ENCODE measurements at places on chromosomes 11 and 22.

DNA sequence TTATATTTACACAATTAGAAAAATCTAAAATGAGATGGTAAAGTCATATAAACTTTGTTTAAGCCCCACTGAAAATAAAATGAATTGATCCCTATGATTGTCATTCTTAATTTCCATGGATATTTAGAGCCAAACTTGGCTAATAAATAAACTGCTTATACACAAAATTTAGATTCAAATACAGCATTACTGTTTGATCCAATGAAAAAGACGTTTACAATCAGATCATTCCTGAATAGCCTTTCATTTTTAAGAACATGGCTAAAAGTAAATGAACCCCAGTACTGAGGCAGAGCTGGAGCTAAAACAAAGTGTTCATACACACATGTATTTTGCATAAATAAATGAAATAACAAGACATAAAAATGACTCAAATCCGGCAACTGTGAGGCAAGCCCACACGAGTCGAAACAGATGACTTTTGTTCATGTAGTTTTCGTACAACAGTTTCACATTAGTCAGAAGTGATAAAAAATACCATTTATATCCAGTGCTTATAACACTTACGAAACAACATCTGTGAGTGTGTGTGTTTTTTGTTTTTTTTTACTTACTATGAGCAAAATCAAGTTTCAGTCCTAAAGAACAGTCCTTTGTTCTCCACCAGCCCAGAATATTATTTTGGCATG, 386.5 kb downstream of the SOX6 start:
- DNase-seq = no peak

DNA sequence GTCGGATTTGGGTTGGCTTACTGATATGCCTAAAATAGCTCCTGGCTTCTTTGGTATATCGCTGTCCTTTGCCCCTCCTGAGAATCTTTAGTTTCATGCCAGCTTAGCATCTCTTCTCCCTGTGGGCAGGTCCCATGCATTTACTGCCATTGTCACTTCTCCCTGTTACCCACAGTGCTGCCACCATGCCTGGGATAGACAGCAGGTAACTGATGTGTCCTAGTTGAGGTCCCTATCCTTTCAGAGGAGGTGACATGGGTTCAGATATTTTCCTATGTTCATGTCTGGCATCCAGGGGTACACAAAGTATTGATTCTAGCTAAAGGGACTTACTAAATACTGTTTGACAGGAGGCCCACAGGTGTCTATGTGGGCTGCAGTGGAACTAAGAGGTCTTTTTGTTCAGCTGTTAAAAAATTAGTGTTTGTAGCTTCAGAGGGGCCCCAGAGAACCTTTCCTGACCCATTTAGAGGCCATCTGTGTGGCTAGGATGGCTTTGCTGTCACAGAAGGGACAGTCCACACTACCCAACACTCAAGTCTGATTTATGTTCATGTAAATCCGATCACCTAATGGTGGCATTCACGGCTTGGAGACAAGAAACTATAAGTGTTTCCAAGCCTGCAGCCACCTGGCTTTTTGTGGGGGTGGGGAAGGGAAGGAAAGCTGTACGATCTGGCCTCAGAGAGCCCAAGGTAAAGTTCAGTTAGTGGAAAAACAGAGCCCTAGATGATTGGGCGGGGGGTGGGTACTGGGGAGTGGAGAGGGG, 8.5 kb downstream of the TIMP3 start:
- DNase-seq = no peak

GRCh38 chr11:82505379-82505778, 228.3 kb downstream of the FAM181B start:
- no peak for DNase-seq

GRCh38 chr11:84236436-84236835, 950.3 kb upstream of the CCDC90B start:
- DNase-seq = no peak

- no peak for DNase-seq
Observed at GRCh38 chr11:130465263-130465662, 16.8 kb downstream of the ADAMTS15 start.

- DNase-seq = peak; percentile 20
Observed at GRCh38 chr22:39144101-39144767, 8.2 kb downstream of the CBX7 start.

DNA sequence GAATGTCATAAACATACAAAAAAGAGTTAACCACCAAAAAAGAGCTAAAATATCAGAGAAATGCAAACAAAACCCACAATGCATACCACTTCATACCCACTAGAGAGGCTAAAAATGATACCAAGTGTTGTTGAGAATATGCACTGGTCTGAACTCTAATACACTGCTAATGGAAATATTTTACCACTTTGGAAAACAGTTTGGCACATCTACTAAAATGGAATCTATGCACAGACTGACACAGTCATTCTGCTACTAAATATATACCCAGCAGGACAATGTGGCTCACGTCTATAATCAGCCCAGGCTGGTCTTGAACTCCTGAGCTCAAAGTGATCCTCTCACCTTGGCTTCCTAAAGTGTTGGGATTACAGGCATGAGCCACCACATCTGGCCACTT, 18.0 kb downstream of the MAPK1 start:
- no peak for DNase-seq

- DNase-seq = no peak
Observed at GRCh38 chr11:95092549-95093324, 3.1 kb downstream of the ENDOD1 start.

- no peak for DNase-seq
Observed at GRCh38 chr11:18280438-18281045, 14.5 kb downstream of the SAA1 start.

DNA sequence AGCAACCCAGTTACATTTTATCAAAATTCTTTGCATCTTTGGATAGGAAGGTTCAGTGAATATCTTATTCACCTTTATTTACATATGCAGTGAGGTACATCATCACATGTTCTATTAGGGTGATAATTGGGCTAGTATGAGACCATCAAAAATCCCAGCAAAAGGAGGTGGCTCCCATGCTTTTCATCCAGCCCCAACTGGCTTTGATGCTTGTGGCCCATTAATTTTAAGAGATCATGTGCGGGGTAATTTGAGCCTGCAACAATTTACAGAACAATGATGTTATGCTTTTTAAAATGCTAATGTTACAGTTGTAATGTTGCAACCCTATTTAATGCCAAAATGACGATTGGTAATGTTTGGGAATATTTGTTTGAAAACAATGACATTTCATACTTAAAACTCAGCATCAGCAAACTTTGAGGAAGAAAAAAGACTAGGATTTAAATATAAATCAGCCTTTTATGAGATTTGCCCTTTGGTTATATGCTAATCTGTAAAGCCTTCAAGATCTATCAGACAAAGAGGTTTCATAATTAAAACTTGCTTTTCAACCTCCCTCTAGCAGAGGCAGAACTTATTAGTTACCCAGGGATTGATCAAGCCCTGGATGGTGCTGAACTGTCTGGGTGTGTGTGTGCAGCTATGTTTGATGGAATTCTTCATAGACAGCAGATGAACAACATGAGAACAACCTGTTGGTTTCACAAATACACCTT, 183.5 kb upstream of the SORL1-AS1 start:
- DNase-seq = no peak

DNA sequence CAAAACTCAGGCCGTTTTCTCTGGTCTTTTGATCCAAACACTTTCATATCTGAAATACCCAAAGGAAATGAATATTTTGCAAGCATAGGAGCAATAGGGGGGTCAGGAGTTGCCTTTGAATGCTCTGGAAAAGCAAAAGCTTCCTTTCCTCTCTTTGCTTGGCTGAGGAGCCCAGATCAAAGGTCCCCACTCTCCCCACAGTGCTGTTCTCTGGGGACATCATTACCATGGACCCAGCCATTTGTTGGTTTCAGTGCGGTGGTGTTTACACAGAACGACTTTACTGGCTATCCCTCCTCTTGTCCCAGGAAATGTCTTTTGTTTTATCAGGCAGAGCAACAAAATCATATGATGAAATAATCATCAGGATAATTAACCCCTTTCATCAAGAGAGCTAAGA, 1089.1 kb downstream of the TBC1D22A start:
- DNase-seq = no peak

- DNase-seq = no peak
Observed at GRCh38 chr22:40314041-40314440, 32.3 kb upstream of the ADSL start.

DNA sequence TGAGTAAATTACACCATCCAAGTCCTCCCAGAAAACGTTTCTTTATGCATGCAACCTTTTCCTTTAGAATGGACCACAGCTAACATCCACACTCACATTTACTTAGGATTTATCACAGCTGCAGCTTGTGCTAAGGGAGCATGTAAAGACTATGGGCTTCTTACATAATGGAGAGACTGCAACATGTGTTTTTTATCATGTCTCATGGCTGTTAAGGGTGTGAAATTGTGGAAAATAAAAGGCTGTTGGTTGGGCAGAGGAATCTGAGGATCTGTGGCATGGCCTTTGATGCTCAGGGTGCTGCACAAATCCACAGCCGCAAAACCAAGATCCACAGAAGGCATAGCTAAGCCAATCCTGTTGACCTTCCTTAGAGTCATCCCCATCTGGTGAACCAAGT, 112.0 kb upstream of the MTNR1B start:
- no peak for DNase-seq

DNA sequence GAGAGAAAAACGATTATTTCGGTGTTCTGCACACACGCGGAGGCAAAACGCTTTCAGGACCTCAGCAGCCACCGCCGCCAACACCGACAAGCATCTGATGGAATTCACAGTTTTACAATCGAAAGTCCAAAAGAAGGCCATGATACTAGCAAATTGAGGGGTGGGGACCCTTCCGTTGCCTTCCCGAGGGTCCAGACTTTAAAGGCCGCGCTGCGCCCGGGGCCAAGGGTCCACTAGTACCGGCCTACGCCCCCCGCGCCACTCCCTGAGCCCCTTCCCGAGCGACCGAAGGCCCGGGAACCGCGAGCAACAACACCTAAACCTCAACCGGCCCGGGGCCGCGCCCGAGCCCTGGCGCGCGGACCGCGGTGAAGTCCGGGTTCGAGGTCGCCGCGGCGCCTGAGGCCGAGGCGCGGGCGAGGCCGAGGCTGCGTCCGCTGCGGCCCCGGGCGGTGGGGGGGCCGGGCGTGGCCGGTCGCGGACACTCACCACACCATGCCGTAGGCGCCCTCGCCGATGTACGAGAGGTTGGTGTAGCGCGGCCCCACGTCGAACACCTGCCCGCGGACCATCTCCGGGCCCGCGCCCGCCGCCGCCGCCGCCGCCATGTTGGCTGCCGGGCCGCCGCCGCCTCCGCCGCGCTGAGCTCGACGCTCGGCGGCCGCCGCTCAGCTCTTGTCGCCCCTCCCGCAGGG, 465 bp downstream of the MAPK1 start:
- DNase-seq = no peak

GRCh38 chr11:95778699-95779098, 10.9 kb downstream of the FAM76B start:
- DNase-seq = no peak

- no peak for DNase-seq
Observed at GRCh38 chr11:44256673-44257291, 53.2 kb downstream of the ALX4 start.

DNA sequence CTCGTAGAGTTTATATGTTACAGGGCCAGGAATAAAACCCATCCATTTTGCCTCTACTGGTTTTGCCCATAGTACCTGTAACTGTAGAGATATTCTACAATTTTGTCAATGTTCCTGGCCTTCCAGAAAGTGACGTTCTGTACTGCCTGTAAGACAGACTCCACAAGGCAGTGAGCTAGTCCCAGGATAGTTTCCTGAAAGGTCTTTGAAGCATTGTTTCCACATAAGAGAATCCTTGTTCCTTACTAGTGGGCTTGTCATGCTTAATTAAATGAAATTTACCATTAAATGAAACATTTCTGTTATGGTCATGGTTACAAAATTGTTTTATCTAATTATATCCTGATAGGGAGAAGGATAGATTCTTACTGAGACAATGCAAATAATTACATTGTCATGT, 80.4 kb downstream of the HSD17B12 start:
- DNase-seq = no peak

- no peak for DNase-seq
Observed at GRCh38 chr22:43473031-43473430, 61.2 kb downstream of the MPPED1 start.

- DNase-seq = no peak
Observed at GRCh38 chr11:42319921-42320320, 860.5 kb upstream of the LRRC4C start.

DNA sequence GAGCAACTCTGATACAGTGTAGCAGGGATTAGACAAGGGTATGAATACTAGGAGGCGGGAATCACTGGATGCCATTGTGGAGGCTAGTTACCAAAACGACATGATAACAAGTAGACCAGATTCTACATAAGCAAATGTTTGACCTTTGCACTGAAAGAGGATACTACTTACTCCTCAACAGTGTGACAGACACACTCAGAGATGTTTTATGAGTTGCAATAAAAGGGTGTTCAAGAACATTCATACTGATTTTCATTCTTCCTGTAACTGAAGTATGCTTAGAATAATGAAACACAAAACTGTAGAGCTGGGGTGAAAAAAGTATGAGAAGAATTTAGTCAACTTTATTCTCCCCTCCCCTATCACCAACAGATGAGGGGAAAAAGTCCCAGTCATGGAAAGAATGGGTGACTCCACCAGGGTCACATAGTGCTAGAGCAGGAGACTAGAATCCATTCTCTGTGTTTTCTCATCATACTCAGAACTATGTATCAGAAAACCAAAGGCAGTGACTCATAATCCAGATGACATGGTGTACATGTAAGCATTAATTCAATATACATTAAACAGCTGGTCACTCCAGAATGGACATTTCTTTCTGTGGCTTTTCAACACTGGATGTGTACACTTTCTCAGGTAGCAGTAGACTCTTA, 32.8 kb downstream of the ARHGAP20 start:
- DNase-seq = no peak

DNA sequence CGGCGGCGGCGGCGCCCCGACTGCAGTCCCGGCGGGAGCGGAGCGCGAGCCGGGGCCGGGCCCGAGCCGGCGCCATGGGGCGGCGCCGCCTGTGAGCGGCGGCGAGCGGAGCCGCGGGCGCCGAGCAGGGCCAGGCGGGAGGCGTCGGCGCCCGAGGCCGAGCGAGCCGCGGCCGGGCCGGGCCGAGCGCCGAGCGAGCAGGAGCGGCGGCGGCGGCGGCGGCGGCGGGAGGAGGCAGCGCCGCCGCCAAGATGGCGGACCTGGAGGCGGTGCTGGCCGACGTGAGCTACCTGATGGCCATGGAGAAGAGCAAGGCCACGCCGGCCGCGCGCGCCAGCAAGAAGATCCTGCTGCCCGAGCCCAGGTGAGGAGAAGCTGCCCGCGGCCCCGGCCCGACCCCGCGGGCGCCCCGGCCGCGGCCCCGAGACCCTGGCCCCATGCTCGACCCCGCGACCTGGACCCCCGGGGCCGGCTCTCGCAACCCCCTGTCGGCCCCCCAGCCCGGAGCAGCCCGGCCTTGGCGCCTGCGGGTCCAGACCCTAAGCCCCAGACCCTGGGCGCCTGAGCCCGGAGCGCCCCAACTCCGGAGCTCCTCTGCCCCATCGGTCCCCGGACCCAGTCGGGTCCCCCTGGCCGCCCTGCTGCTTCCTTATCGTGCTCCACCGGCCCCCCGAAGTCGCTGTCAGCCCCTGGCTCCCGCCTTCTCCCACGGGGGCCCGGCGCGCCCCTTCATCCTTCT, at the start of gene GRK2:
Gene GRK2, plus strand, starts transcription at position 25 of the 739 bp plus-strand sequence. Its CDS starts 227 bp downstream, at position 252.
- peak; percentile 63 for DNase-seq
